ENCODE measurements at places on chromosomes 2 and 18.

DNA sequence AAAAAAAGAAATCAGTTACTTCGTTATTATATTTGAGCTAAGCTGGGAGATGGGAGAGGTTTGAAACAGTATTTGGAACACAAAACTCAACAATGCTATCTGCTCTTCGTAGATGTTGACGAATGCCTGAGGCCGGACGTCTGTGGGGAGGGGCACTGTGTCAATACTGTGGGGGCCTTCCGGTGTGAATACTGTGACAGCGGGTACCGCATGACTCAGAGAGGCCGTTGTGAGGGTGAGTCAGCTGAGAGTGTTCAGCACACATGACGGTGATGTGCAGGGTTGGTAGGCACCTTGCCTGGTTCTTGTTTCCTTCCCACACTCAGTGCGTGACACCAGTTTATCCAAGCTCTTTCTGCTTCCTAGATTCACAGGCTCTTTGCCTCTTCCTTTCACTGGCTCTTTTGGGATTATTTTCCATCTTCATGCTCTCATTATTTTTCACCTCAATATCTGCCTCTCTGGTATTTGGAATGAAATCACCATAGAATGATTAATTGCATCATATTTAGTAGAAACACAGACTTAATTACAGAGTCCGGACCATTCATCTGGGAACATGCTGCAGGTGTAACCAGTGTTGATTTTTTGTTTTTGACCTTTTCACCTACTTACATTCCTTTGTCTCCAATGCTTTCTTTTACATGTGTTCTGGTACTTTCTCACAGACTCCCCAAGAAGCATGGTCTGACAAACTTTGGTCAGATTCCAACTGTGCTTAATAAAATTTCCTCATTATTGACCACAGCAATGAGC lies 200.6 kb upstream of the RASGRP3 start:
- DNase-seq: no peak

GRCh38 chr2:204681412-204681811 lies 136.1 kb downstream of the PARD3B start:
- no peak for DNase-seq

DNA sequence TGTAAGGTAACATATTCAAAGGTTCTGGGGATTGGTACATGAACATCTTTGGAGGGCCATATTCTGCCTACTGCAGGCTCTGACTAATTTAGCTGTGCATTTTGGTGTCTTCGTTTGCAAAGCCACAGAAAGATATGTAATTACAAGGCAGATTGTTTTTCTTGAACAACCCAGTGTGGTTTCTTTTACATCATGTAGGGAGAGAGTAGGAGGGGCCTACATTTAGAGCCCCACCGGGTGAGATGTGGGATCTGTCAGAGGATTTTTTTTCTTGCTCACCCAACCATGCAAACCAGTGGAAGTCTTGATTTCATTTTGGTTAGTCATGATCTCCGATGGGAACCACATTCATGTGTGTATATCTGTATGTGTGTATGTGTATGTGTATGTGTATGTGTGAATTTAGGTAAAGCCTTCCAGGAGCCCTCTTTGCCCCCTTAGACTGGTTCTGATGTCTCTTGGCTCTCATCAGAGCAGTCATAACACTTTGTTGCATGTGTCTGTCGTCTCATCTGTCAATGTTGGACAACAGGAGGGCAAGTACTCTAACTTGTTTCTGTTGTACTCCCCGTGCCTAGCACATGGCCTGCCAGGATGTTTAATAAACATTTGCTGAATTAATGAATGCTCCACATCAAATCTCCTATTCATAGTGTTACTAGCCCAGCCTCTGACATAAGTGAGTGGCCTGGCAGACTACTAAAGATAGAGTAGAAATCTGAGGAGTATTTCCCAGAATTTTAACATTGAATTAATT lies 239.9 kb downstream of the MTX2 start:
- no peak for DNase-seq

- no peak for DNase-seq
Measured at GRCh38 chr2:39434233-39434897, 2.7 kb downstream of the MAP4K3 start.

- DNase-seq: peak; percentile 74
Measured at GRCh38 chr18:21599585-21600525, 649 bp downstream of the ESCO1 start.

DNA sequence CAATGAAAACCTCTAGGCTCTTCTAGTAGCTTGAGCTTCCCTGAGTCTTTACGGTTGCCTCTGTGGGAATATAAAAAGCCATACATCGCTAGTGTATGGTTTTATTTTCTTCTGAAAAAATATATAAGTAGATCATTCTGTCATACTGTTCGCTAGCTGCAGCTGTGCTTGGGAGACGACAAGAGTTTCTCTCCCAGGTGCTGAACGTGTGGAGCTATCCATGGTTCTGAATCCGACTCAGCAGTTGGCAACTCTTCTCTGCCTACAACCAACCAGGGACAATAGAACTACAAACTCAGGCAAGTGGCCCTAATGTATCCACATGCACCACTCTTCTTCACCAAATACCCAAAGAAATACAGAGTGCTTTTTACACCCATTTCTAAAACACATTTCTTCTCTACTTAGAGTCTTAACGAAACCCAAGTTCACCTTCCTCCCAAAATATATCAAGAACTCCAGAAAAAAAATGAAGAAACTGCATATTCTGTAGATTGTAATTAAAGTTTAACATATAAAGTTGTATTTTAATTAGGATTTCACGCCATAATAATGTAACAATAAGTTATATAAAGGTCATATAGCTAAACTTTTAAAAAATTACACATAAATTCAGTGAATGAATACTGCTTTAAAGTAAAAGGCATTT lies 2.2 kb upstream of the KCNH7 start:
- no peak for DNase-seq

DNA sequence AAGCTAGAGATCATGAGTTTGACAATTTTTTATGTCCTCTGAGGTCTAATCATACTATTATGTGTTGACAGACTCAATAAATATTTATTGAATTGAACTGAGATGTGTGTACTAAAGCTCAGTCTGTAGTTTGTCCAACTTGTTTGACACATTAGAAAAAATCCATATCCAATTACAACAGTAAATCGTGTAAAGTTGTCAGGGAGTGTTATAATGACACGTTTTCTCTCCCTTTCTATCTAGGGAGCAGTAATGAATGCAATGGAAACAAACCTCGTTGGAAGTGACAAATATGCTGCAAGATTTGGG lies 28.4 kb downstream of the ITGA4 start:
- no peak for DNase-seq

DNA sequence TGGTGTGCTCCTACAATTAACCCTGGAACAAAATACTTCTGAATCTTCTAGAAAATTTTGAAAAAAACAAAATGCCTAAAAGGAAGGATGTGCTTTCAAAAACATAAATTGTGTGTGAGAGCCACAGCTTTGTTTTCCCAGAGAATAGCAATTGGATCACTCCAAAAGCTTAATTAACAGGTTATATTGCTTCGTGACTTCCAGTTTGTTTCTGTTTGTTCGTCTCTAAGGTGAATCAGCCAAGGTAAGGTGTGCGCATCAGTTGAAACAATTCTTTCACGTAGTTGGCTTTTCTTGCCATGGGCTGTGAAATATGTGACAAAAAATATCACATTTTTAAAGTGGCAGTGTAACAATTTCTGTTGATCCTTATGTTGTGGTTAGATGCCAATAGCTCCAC lies 90.3 kb upstream of the BARD1 start:
- no peak for DNase-seq

- DNase-seq: no peak
Measured at GRCh38 chr18:79527656-79528315, 132.1 kb downstream of the NFATC1 start.

- DNase-seq: no peak
Measured at GRCh38 chr2:68214381-68214780, 38.0 kb downstream of the PPP3R1 start.

GRCh38 chr18:23683671-23684070 lies 5.6 kb upstream of the LAMA3 start:
- DNase-seq: no peak

- DNase-seq: no peak
Measured at GRCh38 chr2:142058149-142058548, 72.7 kb downstream of the LRP1B start.

DNA sequence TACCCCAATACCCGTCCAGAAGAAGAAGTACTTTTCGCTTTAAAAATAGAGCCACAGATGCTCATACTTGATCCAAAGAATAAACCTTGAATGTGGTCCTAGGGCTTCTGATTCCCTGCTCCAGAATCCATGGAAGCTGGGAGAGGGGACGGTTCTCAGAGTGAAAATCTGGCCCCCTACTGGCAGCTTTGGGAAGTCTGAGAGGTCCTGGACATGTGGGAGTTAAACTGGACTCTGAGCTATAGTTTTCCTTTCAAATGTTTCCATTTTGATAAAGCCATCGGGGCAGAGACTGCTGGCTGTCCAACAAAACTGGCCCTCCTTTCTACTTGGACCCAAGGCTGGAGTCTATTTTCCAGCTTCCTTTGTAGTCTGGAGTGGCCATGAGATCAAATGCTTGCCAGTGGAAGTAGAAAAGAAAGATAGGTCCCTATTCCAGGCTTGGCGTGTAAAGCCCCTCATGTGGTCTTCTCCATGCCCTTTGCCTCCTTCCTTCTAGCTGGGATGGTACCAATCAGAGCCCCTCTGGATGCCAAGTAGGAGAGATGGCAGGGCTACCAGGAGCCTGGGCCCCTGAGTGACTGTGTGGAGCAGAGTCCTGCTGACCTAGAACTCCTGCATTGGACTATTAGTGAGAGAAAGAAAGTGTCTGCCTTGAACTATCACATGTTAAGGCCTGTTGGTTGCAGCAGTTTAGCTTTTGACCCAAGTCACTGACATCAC lies 37.7 kb upstream of the TBC1D8 start:
- no peak for DNase-seq

DNA sequence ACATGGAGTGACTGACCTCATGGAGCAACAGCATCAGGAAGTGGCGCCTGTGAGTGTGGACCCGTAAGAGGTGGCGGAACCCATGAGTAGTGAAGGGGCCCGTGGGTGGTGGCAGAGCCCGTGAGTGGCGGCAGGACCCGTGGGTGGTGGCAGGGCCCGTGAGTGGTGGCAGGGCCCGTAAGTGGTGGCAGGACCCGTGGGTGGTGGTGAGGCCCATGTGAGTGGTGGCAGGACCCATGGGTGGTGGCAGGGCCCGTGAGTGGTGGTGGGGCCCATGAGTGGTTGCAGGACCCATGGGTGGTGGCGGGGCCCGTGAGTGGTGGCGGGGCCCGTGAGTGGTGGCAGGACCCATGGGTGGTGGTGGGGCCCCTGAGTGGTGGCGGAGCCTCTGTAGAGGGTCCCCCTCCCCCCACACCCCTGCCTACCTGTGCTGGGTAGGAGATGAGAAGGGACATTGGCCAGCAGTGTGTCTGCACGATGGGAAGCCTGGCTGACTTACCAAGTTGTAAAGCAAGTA lies 407.7 kb upstream of the SALL3 start:
- no peak for DNase-seq

- DNase-seq: no peak
Measured at GRCh38 chr2:176137252-176137580, 7.7 kb downstream of the HOXD8 start.

- DNase-seq: no peak
Measured at GRCh38 chr2:23518481-23519333, 133.7 kb downstream of the KLHL29 start.

DNA sequence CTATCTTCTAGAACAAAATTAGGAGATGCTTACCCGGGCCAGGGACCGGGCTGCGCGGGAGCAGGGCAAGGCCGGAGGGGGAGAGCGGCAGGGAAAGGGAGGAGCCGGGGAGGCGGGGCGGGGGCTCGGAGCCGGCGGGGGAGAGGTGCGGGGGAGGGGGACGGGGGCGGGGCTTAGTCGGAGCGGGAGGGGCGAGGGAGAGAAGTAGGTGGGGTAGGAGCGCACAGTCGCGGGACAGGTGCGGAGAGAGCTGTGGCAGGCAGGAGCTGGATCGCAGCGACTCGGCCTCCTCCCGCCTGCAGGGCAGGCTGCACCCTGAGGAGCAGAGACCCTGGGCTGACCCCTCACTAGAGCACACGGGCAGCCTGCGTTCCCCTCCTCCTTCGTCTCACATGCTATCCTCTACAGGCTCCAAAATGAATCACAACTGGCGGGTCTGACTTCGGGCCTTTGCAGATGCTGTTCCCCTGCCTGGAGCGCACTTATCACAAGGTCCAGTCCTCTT lies 290.3 kb downstream of the CELF4 start:
- DNase-seq: no peak

GRCh38 chr2:117613101-117613500 lies 201.4 kb upstream of the DDX18 start:
- no peak for DNase-seq

DNA sequence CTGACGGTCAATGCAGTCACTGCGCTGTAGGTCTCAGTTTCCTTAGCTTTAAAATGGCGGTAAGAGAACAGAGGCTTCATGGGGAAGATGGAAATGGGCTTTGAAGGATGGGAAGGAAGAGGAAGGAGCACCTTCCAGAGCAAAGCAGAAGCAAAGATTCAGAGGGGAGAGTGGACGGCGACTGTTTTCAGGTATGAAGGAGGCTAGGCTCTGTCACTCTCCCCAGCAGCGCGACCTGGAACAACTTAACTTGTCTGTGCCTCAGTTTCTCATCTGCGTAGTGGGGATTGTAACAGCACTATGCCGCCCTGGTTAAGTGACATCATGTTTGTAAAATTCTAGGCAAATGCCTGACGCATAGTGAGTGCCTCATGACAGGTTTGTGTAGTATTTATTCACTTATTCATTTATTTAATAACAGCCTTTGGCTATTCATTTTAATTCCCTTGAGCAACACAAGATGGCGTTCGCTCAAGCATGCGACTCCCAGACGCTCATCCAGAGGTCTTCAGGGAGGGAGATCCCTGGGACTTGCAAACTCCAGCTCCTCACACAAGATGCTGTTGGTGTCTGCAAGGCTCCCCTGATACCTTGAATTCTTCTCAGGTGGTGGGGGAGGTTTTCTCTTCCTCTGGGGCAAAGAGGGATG lies 336.3 kb downstream of the DYSF start:
- DNase-seq: no peak

DNA sequence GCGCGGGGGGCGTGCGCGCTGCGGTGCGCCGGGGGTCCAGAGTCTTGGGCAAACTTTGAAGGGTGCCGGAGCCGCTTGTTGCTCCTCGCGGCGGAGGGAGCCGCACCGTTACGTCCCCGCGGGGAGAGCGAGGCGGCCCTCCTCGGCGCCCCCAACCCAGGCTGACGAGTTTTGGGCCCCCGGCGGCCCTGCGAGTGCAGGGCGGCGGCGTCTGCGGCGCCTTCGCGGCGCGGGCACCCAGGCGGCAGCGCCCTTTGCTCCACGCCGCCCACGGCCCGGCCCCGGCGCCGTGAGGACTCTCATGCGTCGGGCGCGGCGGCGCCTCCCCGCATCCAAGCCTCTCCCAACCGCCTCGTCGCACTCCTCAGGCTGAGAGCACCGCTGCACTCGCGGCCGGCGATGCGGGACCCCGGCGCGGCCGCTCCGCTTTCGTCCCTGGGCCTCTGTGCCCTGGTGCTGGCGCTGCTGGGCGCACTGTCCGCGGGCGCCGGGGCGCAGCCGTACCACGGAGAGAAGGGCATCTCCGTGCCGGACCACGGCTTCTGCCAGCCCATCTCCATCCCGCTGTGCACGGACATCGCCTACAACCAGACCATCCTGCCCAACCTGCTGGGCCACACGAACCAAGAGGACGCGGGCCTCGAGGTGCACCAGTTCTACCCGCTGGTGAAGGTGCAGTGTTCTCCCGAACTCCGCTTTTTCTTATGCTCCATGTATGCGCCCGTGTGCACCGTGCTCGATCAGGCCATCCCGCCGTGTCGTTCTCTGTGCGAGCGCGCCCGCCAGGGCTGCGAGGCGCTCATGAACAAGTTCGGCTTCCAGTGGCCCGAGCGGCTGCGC lies 814 bp downstream of the FZD7 start:
- DNase-seq: peak; percentile 24

Data from germinal center (tissue), 1 donor.